Stimulated activated CD4-positive, alpha-beta T cell treated with anti-CD3 and anti-CD28 coated beads, TNF-alpha, amount 100 ng/mL, for 1 hour (primary cell): ENCODE measurements at places on chromosomes 1 and 21.

DNA sequence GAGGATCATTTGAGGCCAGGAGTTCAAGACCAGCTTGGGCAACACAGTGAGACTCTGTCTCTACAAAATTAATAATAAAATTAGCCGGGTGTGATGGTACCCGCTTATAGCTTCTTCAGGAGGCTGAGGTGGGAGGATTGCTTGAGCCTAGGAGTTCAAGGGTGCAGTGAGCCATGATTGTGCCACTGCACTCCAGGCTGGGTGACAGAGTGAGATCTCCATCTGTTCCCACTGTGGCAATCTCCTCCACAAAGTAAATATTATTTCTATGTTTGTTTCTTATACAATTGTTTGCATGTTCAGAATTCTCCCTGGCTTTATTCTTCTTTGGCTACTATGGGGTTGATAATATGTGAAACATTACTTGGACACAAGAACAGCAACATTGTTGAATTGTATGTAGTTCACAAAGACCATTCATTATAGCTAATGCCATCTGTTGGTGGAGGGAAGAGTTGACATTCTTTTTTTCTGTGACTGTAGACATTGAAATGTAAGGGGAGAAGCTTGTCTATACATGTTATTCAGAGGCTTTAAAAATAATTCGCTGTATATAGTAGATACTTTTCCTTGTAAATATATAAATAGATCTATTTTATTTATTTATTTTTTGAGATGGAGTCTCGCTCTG, 47.8 kb upstream of the SRSF10 start:
- DNase-seq = no peak

- DNase-seq = no peak
Measured at GRCh38 chr1:56416495-56416894, 162.9 kb downstream of the PLPP3 start.

- no peak for DNase-seq
Measured at GRCh38 chr1:154478013-154478412, 24.0 kb upstream of the TDRD10 start.

- DNase-seq = no peak
Measured at GRCh38 chr21:17467829-17468228, 45.0 kb upstream of the CXADR start.

DNA sequence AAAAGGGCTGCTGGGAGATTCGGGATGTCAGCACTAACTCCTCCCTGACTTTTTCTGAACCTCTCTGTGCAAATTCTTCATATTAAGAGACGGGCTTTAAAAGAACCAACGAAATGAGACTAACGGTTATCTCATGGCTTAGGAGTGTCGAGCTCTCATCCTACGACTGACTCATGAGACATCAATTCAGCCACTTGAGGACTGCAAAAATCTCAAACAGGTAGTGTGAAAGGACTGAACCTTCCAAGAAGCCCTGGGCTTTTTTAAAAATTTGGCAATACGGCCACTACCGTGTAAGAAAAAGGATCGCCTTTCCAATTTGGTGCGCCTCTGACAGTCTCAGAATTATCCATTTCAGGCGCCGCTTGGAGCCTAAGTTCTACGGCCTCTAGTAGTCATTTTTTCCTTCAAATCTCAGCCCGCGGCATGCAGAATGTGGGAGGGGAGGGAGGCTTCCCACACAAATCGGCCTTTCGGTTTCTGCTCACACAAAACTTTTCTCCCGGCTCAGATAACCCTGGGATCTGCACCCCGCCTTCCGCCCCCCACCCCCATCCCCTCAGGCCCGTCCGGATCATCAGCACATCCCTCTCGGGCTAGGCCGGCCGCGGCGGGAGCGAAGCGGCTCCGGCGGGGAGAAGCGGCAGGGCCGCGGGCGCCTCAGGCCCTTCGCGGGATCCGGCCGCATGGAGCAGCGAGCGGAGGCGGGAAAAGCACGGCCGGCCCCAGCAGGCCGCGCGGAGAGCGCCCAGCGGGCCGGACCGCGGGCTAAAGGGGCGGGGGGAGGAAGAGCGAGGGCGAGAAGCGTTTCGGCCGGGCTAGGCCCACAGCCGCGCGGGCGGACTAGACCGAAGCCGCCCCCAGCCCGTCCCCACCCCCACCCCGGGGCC, 618 bp downstream of the HNRNPR start:
- peak; percentile 31 for DNase-seq

DNA sequence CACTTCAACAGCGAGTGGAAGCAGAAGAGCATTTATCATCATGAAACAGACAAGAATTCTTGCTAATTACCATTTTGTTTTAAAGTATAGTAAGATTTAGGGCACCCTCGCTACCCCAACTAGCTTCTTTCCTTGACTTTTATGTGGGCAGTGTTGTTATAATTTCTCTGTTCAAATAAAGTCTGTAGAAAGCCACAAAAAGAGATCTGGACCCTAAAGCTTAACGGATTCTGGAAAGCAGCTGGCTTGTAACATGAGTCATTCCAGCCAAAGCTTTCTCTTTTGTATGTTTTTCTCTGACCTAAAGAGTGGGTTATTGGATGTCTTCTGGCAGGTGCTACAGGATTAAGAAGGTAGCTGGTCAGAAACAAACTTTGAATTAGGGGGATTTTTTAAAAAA, 37.4 kb downstream of the RUNX1 start:
- no peak for DNase-seq

GRCh38 chr1:226682871-226683814, 55.9 kb downstream of the ITPKB start:
- no peak for DNase-seq

GRCh38 chr1:18564676-18565075, 66.0 kb upstream of the PAX7 start:
- no peak for DNase-seq

DNA sequence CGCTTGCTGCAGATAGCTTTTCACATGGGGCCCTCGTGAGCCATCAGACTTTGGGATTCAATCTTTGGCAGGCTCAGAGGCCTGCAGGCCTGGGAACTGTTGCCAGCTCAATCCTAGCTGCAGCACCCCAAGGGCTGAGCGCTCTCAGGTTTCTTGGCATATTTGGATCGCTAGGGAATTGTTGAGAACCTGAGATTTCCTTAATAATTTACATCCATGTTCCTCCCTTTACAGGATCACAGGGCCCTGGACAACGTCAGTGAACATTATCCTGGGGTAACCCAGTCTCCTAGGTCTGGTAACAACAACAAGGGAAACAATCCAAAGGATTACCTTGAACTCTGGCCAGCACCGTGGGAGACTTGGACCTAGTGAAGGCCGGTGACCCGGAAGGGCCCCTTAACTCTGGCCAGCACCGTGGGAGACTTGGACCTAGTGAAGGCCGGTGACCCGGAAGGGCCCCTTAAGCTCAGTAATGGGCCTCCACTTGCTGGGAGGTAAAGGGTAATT, 49.3 kb upstream of the NEK2 start:
- no peak for DNase-seq

DNA sequence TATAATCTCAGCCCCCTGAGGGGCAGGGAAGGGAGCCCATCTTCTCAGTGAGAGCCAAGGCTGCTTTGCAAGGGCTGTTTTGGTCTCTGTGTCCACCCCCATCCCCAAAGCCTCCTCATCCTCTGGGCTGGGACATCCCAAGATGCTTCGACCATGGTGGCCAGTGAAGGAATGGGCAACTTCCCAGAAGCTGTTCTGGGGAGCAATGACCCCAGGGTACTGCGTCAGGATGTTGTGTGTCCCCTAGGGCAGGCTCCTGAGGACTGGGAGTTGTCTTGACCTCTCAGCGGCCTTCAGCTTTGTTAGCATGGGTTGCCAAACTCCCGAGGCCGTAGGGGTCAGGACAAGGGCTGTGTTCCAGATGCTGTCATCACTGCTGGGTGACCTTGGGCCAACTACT, 238.4 kb upstream of the POU3F1 start:
- DNase-seq = no peak

GRCh38 chr1:48937732-48938131, 161.0 kb upstream of the BEND5 start:
- no peak for DNase-seq

- no peak for DNase-seq
Measured at GRCh38 chr1:17943506-17943905, 164.1 kb upstream of the IGSF21 start.

DNA sequence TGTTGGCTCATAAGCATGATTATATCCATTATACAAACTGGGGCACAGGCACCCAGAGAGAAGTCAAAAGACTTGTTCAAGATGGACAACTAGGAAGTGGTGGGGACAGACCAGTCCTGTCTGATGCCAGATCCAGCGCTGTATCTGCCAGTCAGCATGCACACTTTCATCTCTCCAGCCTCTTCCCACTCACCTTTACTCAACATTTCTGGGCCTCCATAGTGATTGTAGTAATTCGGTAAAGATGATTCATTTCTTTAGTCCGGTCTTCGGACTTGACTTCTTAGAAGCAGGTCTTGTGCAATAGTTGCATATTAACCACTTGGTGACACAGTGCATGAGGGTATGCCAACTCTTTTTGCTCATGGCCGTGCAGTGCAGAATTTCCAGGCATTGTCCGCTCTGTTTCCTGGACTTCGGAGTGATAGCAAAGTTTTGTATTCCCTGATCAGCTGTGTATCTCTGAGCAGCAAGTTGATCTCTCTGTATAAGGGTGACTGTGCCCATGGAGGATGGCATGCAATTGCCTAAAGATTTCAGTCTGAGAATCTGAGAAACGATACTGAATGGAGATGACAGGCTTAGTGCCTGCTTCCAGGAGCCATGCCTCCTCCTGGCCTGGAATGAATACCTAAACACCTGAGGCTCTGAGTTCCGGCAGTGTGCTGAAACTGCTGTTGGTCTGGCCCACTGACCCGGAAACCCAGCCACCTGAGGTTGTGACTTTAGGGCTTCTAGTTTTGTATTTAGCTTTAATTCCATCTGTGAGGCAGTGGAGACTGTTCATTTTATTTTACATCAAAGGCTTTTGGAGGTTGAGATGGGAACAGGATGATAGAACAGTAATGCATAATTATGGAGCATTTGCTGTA, 39.0 kb downstream of the GALNT2 start:
- no peak for DNase-seq

GRCh38 chr21:16307256-16307655, 577.5 kb downstream of the USP25 start:
- no peak for DNase-seq

GRCh38 chr1:161907265-161907664, 116.4 kb downstream of the OLFML2B start:
- no peak for DNase-seq

GRCh38 chr1:204894031-204894430, 23.4 kb downstream of the NFASC start:
- no peak for DNase-seq

DNA sequence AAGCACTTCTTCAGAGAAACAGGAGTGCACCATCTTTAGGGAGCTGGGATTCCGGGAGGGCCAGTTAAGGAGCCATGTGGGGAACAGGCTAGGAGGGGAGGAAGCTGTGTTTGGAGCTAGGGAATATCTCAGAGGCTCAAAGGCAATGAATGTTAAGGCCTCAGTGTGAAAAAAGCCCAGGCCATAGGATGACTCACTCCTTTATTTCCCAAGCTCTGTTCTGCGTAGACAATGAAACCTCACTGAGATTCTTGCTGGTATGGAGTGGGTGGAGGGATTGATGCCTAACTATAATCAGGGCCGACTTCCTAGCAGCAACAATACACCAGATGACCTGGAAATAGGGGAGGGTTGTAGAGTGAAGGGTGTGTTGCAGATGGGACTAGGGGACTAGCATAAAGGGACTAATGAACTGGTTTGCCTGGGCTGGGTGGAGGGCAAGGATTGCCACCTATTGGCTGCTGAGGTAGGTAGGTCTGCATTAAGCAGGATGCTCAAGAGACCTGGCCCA, 2.1 kb downstream of the GNAT2 start:
- no peak for DNase-seq

DNA sequence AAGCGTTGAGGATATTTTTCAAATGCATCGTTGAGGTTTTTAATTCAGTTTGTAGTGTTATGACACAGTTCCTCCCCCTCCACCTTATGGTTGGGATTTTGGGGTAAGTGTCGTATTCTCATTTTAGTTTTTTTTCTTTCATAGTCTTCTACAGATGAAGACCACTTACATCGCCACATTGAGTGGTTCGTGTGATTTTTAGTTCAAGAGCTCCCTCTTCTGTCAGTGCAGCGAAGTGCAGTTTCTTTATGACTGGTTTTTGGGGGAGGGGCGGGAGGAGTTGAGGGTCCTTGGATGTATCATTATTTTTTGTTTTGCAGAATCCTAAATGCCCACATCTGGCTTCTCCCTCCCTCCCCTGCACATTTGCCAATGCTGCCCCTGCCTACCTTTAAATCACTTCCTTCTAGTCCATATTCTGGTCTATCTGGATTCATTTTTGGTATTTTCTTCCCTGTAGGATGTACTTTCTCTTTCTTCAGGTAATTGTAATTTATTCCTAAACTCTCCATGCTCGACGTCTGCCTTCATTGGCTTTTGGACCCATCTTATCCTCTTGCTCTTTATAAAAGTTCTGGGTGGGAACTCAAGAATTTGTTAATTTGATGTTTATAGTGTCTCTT, 433.1 kb downstream of the CAMTA1 start:
- DNase-seq = no peak

- no peak for DNase-seq
Measured at GRCh38 chr1:34199927-34200326, 23.2 kb downstream of the C1orf94 start.

GRCh38 chr21:18954441-18954844, 550.9 kb upstream of the TMPRSS15 start:
- DNase-seq = no peak

DNA sequence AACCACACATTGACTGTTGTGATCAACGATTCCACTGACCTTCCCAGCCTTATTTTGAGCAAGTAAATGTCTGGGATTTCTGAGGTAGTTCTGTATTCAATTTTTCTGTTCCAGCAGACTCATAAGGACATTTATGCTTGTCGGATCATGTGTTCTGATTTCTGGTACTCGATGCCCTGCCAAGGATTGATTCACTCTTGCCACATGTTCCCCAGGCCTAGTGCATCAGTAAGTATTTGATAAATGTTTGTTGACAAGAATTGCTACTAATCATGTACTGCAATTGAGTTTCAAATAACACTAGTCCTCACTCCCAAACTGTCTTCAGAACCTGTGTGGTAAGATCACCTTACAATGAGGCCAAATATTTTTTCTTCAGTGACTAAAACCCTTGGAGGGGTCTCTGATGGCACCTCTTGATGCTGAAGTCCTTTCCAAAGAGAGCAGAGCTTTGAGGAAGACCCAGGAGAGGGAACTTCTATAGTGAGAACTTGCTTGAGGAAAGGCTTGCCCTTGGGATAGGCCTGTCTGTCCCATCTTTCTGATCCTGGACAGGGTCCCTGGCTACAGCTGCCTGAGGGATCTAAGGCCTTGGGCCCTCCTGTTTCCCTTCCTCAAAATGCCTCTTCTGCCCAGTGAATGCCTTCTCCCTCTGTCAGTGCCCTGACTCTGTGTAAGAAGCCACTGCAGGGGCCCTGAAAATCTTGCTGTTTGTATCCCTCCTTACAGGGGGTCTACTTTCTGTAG, 115.8 kb upstream of the FAM78B start:
- no peak for DNase-seq
